ENCODE measurements at places on chromosomes 7 and 10.
A peak's percentile ranks its signal among the peaks of the same experiment; 100 is the strongest.

DNA sequence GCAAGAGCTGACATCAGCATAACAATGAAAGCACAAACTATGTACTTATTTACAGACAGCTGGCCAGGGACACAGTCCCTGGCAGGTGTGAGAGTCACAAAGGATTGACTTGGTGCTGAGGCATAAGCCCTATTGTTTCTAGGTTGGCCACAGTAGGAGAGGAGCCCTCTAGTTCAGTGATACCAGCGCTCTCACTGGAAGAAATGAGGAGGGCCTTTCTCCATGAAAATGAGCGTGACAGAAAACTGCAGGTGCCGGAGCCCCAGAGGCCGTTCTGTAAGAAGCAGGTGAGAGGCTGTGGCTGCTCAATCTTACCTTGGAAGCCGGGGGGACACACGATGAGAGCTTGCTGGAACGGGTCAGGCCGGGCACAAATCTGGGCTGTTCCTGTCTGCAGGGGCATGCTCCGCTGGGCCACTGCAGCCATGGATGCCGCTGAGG lies 90.5 kb downstream of the CLEC2L start:
- no peak for DNase-seq

GRCh38 chr10:93799155-93799708 lies 41.5 kb downstream of the LGI1 start:
- DNase-seq: peak; percentile 3

GRCh38 chr10:95266674-95267095 lies 24.1 kb downstream of the PDLIM1 start:
- DNase-seq: peak; percentile 2

DNA sequence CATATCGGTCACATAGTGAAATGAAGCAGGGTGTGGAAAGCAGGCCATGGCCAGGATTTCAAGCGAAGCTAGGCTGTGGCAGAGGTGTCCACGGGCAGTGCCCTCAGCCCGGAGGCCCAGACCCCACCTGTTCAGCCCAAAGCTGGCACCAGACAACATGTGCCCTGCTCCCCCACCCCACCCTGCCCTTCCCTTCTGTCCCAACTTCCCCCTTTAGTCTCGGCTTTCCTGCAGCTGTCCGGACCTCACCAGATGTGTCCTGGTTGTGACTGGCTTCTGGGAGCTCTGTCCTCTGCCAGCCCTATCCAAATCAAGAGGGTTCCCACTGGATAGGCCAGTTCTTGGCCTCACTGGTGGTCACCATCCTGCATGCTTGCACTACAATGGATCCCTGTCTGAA lies 37.3 kb downstream of the ADAM12 start:
- DNase-seq: no peak

GRCh38 chr7:90384433-90384832 lies 18.8 kb upstream of the CLDN12 start:
- DNase-seq: no peak

DNA sequence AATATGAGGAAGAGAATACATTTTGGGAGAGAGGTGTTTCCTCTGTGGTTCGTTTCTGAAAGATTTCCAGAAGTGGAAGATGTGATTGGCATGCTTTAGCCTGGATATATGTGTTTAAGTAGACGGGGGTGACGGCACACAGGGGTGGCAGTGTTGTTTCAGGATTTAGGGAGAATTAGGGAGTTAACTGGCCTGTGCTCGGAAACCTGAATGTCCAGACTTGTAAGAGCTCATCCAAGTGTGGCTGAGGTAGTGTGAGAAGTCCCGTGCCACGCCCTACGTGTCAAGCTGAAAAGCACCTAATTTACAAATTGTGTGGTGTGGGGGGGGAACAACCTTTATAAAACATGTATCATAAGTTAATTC lies 1.1 kb downstream of the RALA start:
- peak; percentile 52 for DNase-seq

DNA sequence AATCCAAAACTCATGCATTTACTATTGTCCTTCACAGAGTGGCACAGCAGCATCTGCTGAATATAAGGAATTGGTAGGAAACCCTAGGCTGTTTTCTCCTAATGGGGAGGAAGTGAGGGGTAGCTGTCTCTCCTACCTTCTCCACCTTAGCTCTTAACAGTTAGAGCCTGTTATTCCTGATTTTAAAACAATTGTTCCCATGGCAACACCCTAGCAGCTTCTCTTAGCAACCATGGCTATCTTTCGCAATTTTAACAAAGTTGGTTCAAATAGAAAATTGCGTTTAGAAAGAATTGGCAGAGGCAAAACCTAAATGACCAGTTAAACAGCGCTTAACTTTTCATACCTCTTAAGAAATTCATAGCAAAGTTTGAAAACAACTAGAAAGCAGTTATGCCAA lies 603.4 kb upstream of the AUTS2 start:
- DNase-seq: no peak

DNA sequence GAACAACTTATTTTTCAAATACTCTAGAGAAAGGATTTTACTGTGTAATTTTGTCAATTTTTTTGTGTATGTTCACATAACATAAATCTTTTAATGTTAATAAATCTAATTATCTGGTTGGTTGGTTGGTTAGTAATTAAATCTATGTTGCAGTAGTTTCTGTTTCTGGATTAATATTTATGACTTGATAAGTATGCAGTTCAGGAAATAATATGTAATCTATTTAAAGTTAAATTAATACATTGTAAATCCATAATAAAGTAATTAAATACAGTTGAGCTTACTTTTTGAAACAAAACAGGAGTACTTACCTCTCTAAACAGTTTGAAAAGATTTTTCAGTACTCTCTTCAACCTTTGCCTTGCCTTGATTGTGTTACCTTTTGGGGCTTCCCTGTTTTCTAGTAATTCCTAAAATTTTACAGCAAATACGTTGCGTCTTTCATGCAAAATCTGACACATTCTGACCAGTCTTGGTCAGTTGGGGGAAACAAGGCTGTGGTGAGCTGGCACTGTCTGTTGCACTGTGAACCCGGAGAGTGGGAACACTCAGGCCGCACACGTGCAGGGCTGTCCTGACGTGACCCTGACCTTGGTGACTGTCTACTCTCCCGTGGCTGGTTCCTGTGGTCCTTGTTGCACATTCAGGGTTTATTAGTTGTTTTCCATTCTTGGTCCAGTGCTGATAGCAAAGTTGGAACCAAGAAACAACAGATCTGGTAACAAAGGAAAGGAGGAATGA lies 45.6 kb upstream of the FGL2 start:
- DNase-seq: no peak

GRCh38 chr7:27143023-27143949 lies at the start of gene HOXA5:
TSS of gene HOXA5 (minus strand) at chr7:27143681. CDS start at chr7:27143607, 74 bp downstream.
- peak; percentile 80 for DNase-seq

DNA sequence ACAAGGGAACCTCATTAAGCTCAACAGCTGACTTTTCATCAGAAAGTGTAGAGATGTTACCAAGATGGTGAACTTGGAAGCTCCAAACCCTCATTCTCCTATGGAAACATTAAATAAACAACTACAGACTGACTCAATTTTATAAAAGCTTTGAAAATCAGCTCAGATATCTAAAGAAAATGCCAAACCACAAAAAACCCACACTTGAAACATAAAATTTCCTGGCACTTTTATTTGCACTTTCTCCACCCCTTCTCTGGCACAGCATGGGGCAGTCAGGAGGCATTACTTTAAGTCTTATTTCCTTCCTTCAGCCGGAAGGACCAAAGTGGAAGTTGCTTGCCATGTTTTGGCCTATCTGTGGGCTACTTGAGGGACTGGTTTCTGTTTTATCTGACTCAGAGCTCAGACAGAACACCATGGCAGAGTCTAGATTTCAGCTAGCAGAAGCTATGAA lies 114.7 kb downstream of the ODAD2 start:
- no peak for DNase-seq

DNA sequence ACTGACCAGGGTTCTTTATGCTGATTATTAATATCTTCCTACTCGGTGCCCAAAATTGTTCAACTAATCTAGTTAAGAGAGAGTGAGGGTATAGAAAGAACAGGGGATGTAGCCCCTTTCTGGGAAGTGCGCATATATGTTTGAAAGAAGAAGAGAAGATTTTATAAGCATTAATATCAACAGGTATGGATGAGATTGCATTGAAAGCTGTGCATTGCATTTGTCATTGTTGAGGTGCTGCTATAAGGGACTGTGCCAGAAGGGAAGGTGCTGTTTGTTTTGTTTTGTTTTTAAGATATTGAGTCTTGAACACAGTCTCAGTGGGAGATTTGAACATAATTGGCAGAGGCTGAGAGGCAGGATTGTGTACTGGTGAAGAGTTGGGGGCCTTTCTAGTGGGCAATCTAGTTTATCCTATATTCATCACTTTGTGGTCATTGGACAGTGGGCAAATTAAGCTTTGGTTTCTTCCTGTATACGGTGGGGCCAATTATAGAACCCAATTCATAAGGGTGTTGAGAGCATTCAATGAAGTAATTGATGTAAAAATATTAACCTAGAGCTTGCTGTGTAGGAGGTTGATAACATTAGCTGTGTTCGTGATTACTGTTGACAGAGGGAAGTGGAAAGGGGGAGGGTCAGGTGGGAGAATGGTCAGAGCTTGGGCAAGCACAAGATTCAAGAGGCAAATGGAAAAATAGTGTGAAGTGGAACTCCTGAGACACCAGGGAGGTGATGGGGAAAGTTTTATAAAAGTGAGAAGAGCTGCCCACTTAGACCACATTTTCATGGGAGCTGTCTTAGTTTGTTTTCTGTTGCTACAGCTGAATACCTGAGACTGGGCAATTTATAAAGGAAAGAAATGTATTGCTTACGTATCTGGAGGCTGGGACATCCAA lies 19.9 kb upstream of the PCGF5 start:
- no peak for DNase-seq

GRCh38 chr7:22329816-22330524 lies 27.0 kb downstream of the RAPGEF5 start:
- no peak for DNase-seq

GRCh38 chr7:121604627-121605316 lies 208.7 kb upstream of the FAM3C start:
- no peak for DNase-seq

GRCh38 chr7:47337531-47337930 lies 244.4 kb downstream of the TNS3 start:
- no peak for DNase-seq

GRCh38 chr7:16079723-16080122 lies 341.6 kb downstream of the CRPPA start:
- DNase-seq: no peak

DNA sequence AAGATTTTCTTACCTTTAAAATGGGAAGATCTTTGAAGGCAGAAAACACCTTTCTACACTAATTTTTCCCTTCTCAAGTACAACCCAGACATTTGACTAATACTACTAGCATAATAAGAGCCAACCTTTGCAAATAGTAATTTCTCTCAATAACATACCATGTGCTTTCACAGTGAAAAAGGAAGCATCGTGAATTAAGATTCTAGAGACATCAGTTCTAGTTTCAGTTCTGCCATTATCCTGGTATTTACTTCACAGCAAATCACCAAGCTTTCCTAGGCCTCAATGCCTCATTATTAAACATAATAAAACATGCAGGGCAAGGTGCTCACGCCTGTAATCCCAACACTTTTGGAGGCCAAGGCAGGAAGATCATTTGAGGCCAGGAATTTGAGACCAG lies 24.9 kb downstream of the GSAP start:
- DNase-seq: no peak

GRCh38 chr7:16644636-16645592 lies 640 bp downstream of the ANKMY2 start:
- peak; percentile 73 for DNase-seq

- peak; percentile 45 for DNase-seq
These were observed 446.9 kb downstream of the KIF20B start for GRCh38 chr10:90148116-90148855.

DNA sequence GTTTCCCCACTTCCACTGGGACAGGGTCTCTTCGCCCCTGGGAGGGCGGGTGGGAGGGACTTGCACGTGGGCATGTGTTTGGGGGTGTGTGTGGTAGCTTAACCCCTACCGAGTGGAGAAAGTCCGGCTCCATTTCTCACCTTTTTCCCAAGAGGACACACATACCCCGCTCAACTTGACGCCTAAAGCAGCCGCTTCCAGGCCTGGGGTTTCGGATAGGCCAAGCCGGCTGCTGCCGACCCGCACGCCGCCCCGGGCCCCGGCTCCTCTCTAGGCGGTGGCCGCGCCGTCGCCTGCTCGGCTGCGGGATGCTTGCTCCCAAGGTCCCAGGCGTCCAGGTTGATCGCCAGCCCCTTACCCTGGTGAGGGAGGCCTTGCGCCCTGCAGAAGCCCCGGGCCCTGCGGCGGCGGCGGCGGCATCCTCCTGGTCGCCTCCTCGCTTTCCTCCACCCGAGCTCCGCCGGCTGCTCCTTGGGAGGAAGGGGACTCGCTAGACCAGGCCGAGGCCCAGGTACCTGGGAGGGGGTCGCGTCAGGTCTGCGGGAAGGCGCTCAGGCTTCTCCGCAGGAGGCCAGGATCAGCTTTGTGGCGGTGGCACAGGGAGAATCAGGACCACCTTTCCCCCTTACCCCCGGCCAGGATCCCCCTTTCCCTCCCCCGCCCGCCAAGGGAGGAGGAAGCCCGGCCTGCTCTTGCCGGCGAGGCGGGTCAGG lies 3.2 kb upstream of the GATA3 start:
- no peak for DNase-seq

DNA sequence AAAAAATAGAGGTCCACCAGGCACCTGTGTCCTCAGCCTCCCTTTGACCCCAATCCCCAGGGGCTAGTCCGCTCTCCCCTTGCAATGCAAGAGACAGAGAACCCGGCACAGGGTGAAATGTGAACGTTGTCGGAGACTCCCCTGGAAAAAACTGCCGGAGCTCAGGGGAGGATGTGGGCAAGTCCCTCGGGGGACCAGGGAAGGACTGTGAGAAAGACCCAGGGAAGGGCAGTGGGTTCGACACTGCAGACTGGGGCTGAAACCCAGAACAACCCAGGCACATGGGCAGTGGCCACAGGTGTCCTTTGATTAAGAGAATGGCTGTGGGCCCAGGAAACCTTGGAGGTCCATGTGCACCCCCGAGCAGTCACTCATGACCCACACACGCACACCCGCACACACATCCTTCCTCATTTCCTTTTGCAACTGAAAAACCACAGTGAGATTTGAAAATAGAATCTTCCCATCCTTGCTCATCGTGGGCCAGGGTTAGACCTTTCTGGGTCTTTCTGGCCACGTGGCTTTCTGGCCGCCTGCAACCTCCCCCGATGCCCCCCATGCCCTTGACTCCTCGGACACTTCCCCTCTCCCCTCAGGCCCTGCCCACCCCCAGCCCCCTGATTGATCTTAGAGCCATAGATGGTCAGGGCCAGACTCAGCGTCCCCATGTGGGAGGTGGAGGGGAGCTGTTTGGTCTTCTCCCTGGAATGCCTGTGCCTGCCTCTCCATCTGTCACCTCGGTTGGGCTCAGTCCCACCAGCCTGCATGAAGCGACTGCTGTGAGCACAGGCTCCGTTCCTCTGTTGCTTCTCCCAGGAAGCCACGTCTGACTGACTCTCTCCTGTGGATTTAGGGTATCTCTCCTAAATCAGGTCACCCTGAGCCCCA lies 7.9 kb downstream of the LAT2 start:
- DNase-seq: peak; percentile 26
